NCI-H1092 treated with DMSO at 0.1 percent for 48 hours (cell line): ENCODE measurements at places on chromosomes 6 and 20.

GRCh38 chr6:5632348-5632935 is 371.1 kb downstream of the FARS2 start:
- DNase-seq: no peak

- DNase-seq: no peak
Measured at GRCh38 chr6:48664826-48665225, 553.8 kb upstream of the PTCHD4 start.

- DNase-seq: no peak
Measured at GRCh38 chr6:143525356-143525755, 13.8 kb upstream of the FUCA2 start.

DNA sequence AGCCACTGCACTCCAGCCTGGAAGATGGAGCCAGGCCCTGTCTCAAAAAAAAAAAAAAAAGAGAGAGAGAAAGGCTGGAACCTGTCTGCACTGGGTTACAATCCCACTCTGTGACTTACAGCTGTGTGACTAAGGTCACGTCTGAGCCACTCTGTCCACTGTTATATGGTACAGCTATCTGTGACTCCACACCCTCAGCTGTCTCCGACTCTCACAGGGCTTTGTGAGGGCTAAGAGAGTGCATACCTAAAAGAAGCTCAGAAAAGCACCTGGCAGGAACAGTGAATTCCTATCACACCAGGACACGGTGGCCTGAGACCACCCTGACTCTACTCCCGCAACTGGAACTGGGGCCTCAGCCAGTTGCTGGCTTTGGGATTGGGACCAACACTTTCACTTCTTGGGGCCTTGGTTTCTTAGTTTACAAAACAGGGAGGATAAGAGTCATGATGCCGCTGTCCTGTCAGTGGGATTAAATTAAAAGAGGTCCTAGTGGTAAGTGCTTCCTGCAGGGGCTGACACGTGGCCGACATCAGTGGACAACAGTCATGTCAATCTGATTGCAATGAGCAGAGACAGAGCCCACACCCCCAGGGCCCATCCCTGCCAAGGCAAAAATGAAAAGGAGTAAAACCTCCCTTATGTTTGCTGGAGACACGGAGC is 5.7 kb upstream of the CD93 start:
- no peak for DNase-seq

DNA sequence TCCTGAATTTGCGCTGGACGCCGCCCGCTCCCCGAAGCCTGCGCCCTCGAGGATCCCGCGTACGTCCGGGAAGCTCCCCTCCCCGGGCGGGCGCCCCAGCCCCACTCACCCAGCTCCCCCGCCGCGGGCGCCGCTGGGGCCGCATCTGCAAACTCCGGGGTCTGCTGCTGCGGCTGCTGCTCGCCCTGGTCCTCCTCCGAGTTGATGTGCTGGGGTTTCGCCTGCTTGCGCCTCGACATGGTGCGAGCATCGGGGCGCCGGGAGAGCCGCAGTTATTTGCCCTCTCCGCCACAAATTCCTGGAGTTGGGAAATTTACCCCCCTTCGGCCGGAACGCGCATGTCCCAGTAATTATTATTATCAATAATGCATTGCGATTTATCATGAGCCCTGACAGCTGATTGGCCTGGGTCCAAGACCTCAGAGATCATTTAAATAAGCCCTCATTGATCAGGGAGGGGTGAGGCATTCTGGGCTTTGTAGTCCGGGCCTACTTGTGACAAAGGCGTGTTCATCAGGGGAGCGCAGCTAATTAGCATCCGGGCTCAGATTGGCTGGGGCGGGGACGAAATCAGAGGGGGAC is at the start of gene SALL4:
Gene SALL4, minus strand, starts transcription at position 352 of the 582 bp plus-strand sequence. Its CDS starts 113 bp downstream, at position 239.
- DNase-seq: no peak

DNA sequence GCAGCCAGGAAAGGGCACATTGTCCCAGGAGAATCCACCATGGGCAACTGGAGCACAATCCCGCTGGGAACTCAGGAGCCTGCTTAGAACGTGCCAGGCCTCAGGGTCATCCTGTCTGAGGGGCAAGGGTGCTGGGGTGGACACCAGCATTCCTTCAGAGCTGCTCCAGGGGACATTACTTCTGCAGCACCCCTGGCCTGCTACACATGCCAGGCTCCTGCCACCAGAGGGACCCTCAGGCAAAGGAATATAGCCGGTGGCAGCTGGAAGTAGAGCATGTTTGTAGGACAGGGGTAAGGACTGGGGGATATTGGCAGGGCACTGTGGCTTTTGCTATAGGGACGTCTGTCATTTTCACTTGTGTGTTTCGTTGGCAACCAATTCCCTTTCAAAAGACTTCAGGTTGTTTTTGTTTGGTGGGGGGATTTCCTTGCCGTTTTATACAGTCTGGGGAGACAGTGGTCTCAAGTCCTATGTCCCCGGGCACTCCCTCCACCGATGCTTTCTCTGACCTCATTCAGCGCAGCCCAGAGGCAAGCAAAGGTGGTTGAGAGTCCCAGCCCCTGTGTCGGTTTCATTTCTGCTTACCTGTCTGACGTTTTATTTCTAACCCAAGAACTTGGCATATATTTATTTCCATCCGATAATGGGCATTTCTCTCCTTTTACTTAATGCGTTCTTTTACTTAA is 130.8 kb downstream of the JPH2 start:
- DNase-seq: peak; percentile 11

DNA sequence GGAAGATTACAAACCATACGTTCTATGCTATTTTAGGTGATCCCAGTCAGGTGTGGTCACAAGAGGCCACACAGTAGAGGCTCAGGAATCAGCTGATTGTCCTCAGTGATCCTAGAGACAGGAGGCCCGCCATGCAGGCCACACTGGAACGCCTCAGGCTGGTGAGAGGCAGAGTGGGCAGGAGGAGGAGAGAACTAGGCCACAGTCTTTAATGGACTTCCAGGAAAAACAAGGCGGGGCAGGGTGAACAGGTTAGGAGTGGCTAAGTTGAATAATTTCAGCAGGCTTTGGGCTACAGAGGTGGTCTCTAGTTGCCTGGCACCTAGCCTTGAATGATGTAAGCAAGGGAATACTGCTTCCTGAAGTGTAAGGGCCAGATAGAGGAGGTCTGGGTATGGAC is 101.2 kb downstream of the GMDS start:
- DNase-seq: no peak

GRCh38 chr20:59386809-59387208 is 86.4 kb downstream of the EDN3 start:
- DNase-seq: no peak

GRCh38 chr6:126112171-126112632 is 125.9 kb downstream of the TRMT11 start:
- DNase-seq: no peak

DNA sequence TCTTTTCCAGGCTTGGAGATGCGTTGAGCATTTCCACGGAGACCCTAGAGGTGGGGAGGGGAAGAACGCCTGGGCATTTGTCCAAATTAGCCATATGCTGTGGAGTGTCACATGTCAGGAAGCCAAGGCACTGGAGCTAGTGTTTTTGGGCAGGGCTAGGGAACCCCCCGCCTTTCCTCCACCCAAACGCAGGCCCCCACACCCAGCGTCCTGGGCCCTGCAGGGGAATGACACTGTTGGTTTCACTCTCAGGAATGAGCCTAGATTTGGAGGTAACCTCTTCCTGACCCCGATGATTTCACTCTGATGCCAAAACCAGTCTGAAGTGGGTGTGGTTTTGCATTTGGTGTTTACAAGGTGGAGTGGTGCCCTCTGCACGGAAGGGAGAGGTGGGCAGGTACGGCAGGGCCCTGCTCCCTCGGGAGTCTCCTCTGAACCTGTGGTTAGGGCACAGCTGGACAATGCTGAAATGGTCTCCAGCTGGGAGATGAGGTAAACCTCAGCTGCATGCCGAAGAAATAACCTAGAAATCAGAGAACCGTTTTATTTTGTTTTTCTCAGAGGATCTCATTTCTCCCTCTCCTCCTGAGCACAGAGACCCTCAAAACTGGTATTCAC is 29.5 kb downstream of the MTHFD1L start:
- peak; percentile 78 for DNase-seq

- DNase-seq: no peak
Measured at GRCh38 chr6:154093231-154094044, 54.4 kb downstream of the OPRM1 start.

DNA sequence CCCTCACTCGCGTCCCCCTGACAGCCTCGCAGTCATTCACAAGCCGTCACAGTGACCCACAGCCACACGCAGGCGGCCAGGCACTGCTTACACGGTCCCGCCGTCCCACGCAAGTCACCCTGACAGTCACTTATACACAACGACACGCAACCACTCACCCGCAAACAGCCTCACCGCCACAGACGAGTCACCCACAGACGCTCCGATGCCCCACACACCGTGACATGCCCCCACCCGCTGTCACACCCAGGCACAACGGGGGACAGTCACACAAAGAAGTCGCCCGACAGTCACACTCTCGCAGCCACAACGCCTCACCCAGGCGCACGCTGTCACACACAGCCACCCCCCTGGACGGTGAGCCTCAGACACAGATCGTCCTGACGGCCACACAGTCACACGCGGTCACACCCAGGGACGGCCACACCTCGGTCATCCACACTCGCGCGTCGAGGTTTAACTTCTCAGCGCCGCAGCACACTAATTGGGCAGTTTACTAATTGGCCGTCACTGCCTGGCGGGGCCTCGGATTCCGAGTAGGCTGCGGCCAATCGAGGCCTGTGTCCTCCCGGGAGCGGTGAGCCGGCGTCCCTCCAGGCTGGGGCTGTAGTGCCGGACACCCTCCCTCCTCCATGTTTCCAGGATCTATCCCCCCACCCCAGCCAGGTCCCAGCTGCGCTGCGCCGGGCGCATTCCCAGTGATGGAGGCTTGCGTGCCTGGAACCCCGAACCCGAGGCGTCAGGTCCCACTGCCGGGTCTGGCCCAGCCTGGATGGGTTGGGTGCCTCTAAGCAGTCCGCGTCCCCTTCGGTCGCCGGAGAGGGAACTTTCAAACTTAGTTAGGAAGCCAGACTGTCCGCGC is 790 bp downstream of the TOX2 start:
- no peak for DNase-seq

DNA sequence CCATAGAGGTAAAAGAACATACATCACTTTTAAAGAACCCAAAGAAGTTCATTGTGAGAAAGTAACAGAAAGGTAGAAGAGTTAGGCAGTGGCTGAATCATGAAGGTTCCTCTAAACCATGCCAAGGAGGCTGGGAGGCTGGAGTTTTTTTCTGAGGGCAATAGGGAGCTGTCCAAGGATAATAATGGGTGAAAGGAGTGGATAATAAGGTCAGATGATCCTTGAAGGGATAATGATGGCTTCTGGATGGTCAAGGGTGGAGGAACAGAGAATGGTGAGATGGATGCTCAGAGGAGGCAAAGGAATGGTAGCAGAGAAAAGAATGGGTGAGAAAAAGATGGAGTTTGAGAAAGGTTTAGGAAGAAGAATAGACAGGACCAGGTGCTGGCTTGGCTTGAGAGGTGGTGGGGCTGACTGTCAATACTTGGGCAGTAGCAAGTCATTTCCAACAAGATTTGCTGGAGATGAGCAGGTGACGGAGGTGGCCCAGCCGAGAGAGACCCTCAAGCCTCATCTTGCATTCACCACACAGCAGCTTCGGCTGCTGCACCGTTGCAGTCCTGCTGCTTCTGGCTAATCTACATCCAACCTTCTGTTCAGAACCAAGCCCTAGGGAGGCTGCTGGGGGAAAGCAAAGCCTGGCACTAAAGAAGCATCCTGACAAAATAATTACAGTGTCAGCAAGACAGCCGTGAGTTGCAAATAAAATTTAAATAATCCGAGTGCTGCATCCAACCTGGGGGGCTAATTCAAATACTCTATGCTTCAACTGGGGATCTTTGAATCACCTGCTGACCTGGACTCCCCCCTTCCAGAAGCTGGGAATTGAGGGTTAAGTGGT is 131.2 kb upstream of the KCNG1 start:
- DNase-seq: no peak

- DNase-seq: peak; percentile 62
Measured at GRCh38 chr6:33771146-33772081, 17.5 kb downstream of the LEMD2 start.

GRCh38 chr6:142860498-142860897 is 84.5 kb downstream of the HIVEP2 start:
- no peak for DNase-seq
